D721Med (cell line): ENCODE measurements at places on chromosomes 16 and 17.

DNA sequence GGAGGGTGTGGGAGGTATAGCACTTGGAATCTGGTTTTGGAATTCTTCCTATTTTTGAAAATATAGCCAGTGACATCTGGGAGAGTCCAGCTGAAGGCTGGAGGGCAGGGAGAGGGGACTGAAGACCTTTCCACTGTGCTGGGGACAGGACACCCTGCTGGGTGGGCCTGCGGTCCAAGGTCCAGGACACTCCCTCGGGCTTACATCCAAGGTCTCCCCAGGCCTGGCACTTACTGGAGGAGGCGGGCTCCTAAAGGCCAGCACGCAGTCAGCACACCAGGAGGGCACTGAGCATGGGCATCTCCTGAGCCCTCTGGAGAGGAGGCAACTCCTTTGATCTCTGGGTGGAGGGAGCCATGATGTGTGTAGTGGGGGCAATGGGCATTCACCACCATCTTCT lies 35.5 kb upstream of the ETV4 start:
- no peak for DNase-seq

- DNase-seq: no peak
Observed at GRCh38 chr16:30621765-30622164, 11.6 kb upstream of the ZNF689 start.

DNA sequence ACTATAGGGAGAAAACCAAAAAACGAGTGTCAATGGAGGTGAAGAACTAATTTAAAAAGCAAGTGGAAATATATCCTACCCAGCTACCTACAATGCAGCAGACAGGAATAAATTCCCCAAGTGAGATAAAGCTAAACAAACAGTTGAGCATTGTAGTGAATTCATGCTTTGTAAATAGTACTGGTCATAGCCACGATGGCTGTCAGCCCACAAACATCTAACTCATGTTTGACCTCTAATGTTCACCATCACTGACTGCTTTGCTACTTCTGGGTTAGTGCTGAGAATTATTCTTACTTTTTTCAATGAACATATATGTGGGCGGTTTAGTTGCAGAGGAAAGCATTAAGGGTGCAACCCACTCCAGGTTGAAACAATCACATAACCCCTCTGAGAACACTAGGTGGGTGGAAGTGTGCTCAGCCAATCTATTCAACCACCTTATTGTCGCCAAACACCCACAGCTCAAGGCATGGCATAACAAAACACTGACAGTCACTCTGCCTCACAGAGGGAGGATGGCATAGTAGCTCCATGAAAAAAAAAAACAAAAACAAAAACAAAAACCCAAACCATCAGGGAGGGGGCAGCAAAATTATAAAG lies 264.1 kb downstream of the ZFHX3 start:
- no peak for DNase-seq

- no peak for DNase-seq
Observed at GRCh38 chr17:66398059-66398458, 95.6 kb downstream of the PRKCA start.

DNA sequence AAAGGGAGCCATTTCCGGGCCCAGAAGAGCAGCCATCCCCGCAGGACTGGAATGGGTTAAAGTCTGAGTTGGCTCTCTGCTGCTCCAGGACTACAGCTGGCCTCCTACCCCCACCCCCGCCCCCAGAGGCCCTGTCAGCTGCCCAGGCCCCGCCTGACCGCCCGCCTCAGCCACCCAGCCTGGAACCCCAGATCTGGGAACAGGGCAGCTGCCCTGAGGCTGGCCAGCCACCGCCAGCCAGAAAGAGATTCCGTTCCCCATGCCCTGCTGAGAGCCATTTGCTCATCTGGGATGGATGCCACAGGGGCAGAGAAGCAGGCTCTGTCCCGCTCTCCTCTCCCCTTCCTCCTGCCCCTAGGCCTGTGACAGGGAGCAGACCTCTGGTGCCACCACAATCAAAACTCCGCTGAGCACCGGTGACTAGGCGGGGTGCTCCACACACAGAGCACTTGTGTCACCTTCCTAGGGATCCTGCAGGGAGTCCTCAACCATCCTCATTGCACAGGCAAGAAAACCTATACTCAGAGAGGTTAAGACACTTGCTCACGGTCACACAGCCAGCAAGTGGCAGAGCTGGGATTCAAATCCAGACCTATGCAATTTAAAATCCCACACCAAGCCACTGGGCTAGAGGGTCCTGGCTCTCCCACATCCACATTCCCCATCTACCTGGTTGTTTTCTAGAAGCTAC lies 44.1 kb downstream of the ZNF423 start:
- no peak for DNase-seq

GRCh38 chr17:32185875-32186274 lies 43.6 kb downstream of the RHOT1 start:
- DNase-seq: no peak

- no peak for DNase-seq
Observed at GRCh38 chr17:44578947-44579346, 21.7 kb downstream of the FZD2 start.

GRCh38 chr16:77169650-77170236 lies 21.2 kb upstream of the MON1B start:
- DNase-seq: no peak

DNA sequence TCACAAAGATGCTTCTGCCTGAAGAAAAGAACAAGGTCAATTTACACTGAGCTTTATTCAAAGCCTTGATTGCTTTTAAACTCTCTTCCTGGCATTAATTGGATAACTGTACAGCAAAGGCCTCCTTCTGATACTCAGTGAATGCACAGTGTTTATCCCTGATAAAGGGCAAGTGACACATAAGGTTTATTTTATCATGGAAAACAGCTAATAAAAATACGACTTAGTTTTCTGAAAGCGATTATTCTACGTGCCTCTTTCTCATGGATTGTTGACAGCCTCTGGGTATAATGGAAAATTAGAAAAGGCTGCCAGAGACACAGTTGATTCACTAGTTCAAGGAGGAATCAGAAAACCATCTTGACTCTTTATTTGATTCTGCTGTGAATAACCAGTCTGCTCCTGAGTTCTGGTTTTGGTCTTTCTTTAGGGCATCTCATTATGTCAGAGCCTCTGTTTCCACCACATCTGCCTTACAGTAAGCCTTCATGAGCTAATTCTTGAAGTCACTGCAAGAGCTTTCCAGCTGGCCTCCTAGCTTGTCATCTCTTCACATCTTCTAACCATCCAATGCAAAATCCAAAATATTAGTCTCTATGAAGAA lies 212.9 kb downstream of the CNTNAP4 start:
- no peak for DNase-seq

- no peak for DNase-seq
Observed at GRCh38 chr16:89636663-89637062, 20.8 kb downstream of the CHMP1A start.
